C1 segment of cervical spinal cord (tissue), 14 donors: ENCODE measurements at places on chromosomes 5 and 9.

DNA sequence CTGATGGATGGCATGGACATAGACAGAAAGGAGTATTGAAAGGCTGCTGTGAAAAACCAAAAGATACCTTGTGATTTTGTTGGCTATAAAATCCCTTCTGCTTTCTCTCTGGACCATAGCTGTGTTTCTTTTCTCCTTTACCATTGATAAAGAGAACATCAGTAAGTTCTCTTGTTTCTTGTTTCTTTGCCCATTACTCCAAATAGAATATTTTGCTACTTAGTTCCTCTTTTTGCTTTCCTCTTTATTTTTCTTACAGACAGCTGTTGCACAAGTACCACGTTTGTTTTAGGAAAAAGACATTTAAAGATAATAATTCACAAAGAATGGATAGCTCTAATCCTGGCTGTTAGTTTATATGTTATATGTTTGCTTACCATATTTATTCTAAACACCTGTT lies 1129.2 kb downstream of the DTWD2 start:
- no peak for DNase-seq

- no peak for DNase-seq
Observed at GRCh38 chr5:180389252-180390101, 36.3 kb upstream of the GFPT2 start.

GRCh38 chr5:83450183-83450966 lies 21.2 kb upstream of the VCAN start:
- no peak for DNase-seq

DNA sequence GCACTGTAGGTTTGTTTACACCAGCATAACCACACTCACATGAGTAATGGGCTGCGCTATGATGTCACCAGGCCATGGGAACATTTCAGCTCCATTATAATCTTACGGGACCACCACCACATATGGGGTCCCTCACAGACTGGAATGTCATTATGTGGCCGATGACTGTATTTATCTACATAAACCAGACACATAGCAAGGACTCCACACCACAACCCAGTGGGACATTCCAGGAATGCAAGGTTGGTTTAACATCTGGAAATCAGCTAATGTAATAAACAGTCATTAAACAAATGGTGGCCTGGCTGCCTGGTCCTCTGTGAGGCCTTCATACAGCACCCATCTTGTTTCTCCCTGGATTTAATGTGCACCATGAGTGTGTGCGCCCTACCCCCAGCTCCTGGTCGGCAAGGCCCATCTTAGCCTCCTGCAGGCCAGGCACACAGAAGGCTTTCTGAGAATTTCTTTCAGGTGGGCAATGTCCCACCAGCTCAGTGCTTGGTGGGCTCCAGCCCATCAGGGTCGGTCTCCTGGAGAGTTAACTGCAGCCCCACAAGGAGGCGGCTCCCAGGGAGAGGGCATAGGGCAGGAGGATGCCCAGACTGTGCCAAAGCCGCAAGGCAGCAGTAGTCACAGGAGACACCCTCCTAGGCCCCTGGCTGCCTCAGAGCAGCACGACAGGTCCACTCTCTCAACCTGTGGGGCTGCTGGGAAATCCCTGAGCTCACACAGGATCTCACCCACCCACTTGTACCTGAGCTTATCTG lies 35.9 kb upstream of the SARDH start:
- no peak for DNase-seq
